ENCODE measurements at places on chromosomes 4 and X.

GRCh38 chr4:173046818-173047217 lies 121.8 kb upstream of the GALNT7 start:
- DNase-seq, result no peak

GRCh38 chr4:111977419-111977965 lies 167.8 kb upstream of the FAM241A start:
- no peak for DNase-seq

DNA sequence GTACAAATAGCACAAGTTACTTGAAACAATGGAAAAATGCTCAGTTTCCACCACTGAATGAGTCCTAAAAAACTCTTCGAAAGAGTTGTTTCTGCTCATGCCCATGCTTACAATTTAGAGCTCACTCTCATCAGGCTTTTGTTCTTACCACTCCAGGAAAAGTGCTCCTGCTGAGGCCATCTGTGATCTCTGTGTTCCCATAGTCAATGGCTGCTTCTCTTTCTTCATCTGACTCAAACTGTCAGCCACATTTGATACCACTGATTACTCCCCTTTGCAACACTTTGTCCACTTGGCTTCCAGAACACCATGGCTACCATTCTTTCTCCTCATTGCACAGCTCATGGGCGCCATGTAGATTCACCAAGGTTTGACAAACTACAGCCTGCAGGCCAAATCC lies 80.0 kb upstream of the SLC34A2 start:
- no peak for DNase-seq

- no peak for DNase-seq
Measured at GRCh38 chr4:123516576-123516975, 120.0 kb downstream of the SPRY1 start.

- DNase-seq, result no peak
Measured at GRCh38 chr4:76745240-76745639, 152.7 kb downstream of the SOWAHB start.

DNA sequence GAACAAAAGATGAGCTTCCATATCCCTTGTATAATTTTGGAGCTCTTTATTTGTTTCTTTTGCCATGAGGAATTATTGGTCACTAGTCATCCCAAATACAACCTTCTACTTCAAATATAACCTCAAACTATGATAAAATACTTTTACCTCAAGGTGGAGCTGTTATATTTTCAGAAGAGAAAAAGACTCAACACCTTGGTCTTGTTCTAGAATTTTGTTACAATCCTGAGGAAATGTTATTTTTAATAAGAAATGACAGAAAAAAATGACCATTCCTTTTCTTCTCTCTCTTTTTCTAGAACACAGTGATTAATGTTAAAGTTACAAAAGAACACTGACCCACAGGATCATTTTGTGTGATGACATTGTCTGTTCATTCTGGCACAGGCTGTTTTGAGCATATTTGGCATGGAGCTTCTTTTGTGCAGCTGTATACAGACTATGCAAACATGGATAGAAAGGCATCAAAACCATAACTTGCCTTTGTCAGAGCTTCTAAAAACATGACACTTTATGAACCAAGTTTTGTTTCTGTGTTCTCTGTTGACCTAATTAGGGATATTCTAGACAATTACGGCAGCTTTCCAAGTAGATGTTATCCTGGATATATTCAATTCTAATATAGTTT lies 159.6 kb upstream of the CTSO start:
- no peak for DNase-seq

DNA sequence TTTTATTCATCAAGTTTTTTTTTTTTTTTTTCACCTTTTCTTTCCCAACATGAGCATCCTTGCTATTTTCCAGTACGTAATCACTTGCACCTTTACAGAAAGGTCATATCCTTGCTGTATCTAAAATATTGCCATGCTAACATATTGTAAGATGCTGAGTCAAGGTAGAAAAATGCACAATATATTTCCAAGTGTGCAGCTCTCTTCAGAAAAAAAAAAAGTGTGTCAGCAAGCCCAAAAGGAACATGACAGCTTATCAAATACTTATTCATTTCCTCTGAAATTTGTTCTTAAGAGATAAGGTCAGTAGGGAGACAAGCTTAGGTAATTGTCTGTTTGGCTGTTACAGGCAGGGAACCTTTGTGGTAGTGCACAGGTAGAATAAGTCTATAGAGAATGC lies 27.0 kb downstream of the SH2D1A start:
- no peak for DNase-seq

- no peak for DNase-seq
Measured at GRCh38 chrX:110477593-110478228, 119.1 kb downstream of the RTL9 start.

DNA sequence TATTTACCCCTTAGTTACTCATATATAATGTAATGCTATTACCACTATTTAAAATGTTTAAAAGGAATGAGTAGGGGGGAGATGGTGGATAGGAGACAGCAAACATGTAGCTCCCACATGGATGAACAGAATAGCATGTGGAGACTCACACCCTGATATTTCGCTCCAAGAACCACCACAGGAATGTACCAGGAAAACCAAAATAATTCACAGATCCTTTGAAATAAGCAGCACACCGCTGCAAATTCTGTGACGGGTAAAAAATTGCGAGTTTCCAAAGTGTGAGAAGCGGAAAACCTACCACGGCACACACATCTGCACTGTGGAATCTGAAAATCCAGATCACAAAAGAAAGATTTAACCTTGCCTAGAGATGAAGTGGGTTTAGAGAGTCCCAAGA lies 428.2 kb downstream of the TLL1 start:
- DNase-seq, result no peak

DNA sequence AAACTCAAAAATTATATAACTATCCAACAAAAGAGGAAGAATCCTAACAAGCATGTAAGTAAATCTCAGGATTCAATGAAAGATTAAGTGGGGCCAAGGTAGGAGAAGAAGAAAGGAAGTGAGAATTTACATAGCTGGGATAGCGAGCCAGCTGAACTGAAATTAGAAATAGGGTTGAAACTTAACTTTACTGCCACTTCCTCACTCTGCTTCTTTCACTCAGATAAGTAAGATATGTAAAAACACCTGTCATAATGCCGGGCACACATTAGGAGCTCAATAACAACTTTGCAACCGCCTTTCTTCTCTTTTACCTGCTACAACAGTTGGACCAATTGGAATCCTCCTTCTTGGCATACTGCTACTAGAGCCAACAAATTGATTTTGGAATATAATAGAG lies 129.4 kb downstream of the CNKSR2 start:
- no peak for DNase-seq

DNA sequence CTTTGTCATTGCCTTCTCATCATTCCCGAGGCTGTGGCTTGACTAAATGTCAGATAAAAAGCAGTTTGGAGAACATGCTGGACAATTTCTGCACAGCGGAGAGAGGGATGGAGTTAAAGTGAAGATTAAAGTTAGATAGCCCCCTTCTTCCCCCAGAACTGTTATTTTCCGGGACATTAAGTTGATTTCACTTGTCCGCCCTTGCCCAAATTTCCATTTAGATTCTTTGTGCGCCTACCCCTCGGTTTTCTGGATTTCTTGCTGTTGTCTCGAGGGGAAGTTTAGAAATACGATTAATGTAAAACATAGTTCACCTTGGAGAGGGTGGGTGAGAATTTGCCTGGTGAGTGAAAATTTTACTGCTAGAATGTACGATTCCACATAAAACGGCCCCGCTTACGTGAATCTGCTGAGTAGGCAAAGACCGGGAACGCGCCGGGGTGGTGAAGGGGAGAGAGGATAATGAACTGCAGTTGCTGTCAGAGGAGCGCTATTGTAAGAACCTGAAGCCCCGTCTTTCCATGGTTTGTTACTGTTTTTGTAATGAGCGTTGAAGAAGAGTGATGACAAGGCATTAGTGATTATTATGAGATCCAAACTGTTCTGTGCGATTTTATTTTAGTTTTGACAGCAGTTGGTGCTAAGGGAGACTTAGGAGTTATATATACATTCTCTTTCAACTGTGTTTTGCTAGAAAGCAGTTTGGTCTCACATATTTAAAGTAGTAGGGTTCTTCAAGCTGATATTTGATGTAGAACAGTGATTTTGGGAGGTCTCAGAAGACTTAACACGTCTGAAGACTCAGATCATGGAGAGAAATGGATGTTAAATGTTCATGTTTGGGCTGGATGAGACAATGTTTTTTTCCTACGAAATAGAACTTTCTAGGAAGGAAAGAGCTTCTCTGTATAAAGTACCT lies 73.0 kb downstream of the AFF1 start:
- DNase-seq, result peak; percentile 81

GRCh38 chrX:41122664-41123257 lies 37.5 kb downstream of the USP9X start:
- no peak for DNase-seq

DNA sequence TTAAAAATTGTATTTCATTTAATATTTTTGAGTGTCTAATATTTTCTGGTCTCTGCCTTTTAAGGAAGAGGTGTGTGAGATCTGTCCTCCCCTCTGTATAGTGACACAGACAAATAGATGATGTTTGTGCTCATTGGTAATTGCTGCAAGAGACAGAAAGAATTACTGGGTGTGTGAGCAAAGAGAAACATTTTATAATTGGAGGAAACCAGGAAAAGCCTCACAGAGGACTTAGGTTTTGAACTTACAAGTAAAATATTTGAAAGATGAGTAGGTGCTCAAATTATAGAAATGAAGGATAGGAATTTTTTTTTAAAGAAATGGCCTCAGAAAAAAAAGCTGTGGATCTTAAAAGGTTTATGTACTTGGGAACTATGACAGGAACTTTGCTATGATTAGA lies 149.8 kb downstream of the SPCS3 start:
- no peak for DNase-seq

GRCh38 chr4:73525611-73526010 lies 44.1 kb downstream of the AFM start:
- no peak for DNase-seq

DNA sequence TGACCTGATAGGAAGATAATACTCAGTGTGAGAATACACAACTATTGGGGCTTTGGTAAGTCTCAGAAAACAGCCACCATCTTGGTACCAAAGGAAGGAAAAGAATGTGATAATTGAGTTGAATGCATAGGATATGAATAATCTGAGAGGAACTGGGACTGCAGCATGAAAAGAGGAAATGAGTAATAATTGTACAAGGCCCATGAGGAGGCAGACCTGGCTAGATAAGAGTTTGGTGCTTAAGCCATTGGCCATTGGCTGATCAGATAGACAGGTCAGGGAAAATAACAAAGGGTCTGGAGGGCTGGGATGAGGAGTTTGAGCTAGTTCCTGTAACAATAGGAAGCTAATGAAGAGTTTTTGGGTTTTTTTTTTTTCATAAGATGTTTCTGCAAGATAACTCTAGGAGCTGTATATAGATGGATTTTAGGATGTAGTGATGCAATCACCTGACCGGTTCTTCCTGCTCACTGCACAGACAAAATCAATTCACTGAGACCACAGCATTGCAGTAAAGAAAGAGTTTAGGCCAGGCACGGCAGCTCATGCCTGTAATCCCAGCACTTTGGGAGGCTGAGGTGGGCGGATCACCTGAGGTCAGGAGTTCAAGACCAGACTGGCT lies 5.3 kb upstream of the TRMT2B start:
- no peak for DNase-seq

DNA sequence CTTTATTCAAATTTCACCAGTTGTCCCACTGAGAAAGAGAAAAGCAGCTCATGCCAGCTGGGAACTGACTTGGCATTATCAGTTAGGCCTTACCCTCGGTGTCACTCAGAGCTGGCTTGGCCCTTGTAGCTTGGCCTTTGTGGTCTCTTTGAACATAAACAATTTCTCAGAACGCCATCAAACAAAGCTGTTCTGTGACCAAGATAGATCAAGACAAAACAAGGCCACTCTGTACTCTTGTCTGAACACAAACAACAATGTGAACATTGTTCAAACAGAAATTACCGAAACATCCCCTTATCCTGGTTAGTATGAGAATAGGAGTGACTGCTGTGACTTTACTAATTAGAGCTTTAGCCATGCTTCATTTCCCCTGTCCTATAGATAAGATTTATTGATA lies 57.2 kb downstream of the DIPK2B start:
- no peak for DNase-seq

GRCh38 chr4:187125062-187125461 lies 401.4 kb upstream of the FAT1 start:
- DNase-seq, result no peak

DNA sequence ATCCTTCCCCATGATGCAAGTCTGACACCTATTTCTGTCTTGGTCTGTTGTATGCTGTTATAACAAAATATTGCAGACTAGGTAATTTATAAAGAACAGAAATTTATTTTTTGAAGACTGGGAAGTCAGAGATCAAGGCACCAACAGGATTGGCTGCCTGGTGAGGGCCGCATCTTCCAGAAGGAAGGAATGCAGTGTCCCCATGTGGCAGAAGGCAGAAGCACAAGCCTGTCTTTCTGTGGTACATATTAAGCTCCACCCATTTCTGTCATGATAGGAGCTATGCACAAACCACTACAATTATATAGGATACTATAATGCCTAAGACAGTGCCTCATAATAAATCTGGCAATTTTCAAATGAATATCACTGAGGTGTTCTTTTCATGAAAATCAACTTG lies 502.3 kb upstream of the DIAPH2 start:
- peak; percentile 38 for DNase-seq

- DNase-seq, result no peak
Measured at GRCh38 chrX:53374222-53374820, 48.1 kb downstream of the SMC1A start.

DNA sequence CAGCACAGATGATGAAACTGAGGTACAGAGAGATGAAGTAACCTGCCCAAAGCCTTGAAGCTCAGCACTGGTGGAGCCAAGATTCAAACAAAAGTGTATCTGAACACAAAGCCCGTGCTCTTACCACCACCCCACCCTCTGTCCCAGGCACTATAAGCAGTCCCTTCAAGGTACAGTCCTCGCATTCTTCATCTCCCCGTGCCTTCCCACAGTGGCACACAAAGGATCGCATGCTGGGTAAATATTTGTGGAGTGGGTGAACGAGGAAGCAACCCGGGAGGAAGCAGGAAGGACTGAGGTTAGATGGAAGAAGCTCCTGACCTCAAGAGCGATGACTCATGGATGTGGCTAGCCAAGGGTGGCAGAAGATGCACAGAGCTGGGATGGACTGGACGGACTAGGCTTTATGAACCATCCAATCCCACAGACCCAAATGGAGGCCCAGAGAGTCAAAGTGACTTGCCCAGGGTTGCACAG lies 18.4 kb downstream of the IQSEC2 start:
- DNase-seq, result no peak

DNA sequence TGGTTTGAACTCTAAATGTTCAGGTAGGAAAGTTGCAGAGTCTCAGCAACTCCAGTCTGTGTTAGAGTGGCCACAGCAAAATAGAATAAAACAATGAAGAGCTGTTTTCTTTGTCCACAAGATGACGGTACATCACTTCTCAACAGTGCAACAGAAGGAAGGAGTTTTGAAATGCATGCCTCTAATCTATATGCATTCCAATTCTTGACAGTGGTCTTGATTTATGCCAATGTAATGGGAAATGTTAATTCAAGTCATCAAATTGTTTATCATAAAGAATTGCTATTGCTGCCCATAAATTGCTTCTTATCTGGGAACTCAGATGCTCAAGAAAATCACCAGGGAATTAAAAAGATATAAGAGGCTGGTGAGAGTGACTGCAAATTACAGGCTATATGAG lies 195.5 kb upstream of the PRPS2 start:
- no peak for DNase-seq

- DNase-seq, result no peak
Measured at GRCh38 chr4:38898245-38898644, 30.6 kb downstream of the FAM114A1 start.

GRCh38 chr4:155687380-155687982 lies 20.8 kb downstream of the GUCY1A1 start:
- no peak for DNase-seq

Data from neural progenitor cell (in vitro differentiated cells).